ENCODE measurements at places on chromosomes 6 and 20.

GRCh38 chr20:34622821-34623451 lies 54.0 kb downstream of the PIGU start:
- no peak for DNase-seq

DNA sequence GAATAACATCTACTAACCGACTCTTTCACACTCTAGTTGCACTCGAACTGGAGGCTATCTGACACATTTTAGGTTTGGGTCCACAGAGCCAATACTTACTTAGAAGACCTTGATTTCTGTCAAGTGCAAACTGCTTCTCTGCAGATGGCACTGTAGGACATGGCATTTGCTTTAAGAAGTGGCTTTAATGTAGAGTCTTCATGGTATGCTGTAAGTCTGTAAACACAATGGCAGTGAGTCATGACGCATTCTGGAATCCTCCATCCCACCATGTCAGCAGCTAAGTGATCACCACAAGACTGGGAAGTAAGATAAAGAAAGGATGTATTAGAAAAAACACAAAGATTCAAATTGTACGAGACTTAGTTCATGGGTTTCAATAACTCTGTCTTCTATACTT lies 377.0 kb upstream of the NOX3 start:
- no peak for DNase-seq

- DNase-seq, result no peak
Measured at GRCh38 chr6:71621918-71622519, 264.3 kb upstream of the RIMS1 start.

- DNase-seq, result no peak
Measured at GRCh38 chr6:136550045-136550329, 235 bp downstream of the MAP7 start.

DNA sequence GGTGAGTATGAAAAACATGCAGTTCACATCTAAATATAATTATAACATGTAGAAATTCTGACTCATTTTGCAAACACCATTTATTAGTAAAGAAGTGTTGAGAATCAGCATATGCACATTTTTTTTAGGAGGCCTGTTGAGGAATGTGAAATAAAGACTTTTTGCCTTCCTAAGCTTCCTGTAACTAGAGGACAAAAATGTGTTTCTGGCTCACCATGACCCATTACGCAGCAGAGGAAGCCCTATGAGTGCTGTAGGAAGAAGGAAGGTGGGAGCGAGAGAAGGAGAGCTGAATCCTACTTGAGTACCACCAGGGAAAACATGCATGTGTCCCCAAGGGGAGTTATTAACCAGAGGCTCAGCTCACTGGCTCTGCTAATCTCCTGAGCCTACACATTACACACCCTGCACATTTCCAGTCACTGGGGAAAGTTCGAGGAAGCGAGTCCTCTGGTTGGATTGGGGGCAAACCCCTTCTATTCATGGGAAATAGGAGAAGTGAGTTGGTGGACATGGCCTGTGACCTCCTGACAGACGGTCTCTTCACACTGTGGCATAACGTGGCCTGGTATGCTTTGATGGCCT lies 540.5 kb upstream of the JAG1 start:
- DNase-seq, result no peak
